Hematopoietic multipotent progenitor cell treated with erythropoietin and hydrocortisone succinate and interleukin-3 and kit ligand, for 8 days (in vitro differentiated cells): ENCODE measurements at places on chromosomes 4 and X.

DNA sequence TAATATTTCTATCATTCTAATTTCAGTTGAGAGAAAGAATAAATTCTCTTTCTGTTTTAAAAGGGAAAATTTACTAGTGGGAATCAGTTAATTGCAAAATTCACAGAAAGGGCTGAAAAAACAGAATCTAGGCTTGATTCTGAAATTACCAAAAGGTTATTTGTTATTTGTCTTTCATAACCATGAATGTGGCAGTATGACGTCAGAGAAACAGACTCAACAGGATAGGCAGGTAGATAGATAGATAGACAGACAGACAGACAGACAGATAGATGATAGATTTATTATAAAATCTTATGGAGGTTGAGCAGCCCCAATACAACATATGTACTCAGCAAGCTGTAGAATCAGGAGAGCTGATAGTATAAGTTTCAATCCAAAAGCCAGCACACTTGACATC lies 311.0 kb downstream of the ADAM29 start:
- DNase-seq, result no peak

- DNase-seq, result no peak
Measured at GRCh38 chrX:86021652-86022289, 25.6 kb downstream of the CHM start.

DNA sequence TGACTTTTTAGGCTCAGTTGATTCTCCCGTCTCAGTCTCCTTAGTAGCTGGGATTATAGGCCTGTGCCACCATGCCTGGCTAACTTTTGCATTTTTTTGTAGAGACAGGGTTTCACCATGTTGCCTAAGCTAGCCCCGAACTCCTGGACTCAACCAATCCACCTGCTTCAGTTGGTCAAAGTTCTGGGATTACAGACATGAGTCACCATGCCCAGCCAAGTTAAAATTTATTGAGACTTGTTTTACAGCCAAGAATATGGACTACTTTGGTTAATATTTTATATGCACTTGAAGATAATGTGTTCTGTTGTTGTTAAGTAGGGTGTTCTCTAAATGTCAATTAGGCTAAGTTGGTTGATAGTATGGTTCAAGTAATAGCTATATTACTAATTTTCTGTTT lies 58.7 kb downstream of the CYTL1 start:
- no peak for DNase-seq

GRCh38 chr4:138727731-138728130 lies 287.9 kb upstream of the NOCT start:
- no peak for DNase-seq

DNA sequence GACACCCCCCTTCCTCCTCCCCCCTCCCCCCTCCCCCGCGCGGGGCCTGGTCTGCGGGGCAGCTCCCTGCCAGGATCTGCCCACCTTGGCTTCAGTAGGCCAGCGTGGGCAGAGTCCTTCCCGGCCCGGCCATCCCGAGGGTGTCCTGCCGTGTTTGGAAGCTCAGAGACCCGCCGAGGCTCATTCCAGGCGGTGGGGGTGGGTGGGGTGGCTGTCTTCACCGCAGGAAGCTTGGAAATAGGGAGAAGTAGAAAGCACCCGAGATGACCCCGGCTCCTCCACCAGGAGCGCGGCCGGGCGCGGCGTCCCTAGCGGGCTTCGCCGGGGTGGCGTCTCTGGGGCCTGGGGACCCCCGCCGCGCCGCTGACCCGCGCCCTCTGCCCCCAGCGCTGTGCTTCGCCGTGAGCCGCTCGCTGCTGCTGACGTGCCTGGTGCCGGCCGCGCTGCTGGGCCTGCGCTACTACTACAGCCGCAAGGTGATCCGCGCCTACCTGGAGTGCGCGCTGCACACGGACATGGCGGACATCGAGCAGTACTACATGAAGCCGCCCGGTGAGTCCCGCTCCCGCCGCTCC lies 1.6 kb downstream of the NAT8L start:
- DNase-seq, result no peak

- DNase-seq, result no peak
Measured at GRCh38 chr4:6426571-6427438, 45.6 kb downstream of the PPP2R2C start.

DNA sequence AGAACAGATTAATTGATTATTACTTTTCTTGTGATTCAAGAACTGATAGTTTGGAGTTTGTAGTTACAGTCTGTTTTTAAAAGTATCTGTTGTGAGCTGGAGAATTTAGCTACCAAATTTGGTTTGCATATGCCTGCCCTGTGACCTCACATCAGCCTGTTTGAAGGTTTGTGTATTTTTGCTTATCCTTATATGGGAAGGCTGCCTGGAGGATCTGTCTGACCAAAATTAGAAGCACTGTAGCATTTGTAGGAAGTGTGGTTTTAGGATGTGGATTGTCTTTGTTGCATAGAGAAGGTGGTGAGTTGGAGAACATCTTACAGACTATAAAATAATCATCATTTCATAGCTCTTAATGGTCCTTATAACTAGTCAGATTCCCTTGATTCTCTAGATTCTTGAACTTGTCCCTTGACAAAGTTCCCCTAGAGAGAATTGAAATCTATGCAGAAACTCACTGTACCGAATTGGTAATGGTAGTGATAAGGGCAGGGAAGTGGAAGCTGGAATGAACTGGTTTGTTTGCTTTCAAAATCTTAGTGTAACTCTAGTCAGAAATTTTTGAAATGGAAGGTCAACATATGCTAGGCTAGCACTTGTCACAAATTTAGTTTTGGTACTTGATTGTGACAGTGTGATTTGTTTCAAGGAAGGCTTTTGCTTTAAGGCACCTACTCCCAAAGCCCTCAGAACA lies 57.3 kb downstream of the SH3BGRL start:
- no peak for DNase-seq

DNA sequence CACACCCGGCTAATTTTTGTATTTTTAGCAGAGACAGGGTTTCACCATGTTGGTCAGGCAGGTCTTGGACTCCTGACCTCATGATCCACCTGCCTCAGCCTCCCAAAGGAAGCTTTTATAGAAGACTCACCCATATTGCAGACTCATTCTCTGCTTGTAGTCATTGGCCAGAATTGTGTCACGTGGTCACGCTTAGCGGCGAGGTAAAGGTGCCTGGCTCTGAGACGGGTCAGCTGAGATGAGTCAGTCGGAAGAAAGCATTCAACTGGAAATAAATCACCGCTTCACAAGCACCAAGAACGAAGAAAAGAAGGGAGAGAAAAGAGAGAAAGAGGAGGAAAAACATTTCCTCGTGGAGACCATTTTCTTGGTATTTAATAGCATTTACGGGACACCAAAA lies 218.8 kb upstream of the NOCT start:
- DNase-seq, result no peak

DNA sequence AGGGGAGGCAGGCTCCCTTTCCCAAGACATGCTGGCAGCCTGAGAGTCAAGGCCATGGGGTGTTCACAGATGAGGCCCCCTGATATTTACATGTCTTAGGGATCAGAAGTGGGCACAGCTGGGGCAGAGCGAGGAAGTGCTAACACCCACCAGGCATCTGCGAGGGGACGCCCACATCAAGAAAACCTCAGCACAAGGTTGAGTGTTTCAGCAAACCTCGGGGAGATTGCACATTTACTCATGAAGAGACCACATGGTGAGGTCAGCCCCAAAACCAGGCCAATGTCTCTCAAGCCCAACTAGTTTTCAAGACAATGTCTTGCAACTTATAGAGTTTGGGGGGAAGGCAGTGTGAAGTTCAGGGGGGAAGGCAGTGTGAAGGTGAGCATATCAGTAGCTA lies 55.2 kb downstream of the CLNK start:
- DNase-seq, result no peak

GRCh38 chr4:151600432-151600831 lies 160.4 kb downstream of the GATB start:
- DNase-seq, result no peak

DNA sequence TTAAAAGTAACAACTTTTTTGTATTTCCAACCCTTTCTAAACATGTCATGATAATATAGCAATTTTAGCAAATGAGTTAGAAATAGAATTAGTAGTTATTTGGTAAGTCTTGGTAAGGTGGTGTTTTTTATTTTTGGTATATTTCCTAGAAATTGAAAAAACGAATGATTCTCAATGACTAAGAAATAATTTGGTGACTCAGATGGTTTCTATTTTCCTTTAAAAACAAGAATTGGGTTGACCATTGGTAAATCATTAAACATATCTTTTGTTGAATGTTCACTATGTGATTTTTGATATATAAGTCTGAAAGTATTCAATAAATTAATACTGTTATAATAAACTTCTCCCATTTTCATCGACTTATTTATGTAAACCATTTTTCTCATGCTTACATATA lies 206.2 kb upstream of the BANK1 start:
- no peak for DNase-seq

DNA sequence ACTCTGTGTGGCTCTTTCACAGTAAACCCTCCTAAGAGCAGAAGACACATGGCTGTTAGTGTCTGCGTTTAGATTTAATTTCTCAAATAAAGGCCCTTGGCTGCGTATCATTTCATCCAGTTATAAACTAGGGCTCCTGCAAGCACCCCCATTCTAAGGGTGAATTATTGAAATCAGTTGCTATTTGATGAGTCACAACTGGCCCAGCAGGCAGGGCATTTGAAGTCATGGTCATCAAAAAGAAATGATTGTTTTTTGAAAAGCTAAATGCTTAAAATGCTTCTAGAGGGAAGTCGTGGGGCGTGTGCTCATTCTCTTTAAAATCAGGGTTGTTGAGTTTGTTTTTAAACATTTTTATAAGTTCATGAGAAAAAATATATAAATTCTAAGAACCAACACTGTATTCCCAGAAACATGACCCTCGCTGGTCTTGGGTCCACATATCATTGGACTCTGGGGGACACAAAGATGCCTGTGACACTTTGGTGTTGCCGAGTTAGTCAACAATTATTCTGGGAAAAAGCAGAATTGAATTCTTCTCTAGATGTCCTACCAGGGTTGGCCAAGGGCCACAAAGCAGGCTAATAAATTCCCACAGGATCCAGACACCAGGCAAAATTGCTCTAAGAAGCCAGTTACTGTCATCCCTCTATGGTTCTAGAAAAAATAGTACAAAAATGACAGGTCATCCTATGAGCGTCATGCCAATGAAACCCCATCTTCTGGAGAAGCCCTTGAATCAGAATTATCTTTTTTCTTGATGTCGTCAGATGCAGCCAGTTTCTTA lies 99.5 kb upstream of the MYOZ2 start:
- DNase-seq, result no peak

DNA sequence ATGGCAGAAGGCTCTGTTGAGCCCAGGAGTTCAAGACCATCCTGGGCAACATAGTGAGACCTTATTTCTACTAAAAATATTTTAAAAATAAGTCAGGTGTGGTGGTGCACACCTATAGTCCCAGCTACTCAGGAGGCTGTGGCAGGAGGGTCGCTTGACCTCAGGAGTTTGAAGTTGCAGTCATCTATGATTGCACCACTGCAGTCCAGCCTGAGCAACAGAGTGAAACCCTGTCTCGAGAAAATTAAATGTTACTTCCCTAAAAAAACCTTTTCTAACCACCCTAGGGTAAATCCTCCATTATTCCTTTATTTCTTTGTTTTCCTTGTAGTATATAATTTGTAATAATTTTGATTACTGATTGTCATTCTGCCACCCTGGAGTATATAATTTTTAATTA lies 7.9 kb downstream of the FAM200B start:
- no peak for DNase-seq

GRCh38 chr4:90960840-90961239 lies 833.6 kb downstream of the CCSER1 start:
- no peak for DNase-seq

- no peak for DNase-seq
Measured at GRCh38 chrX:38669428-38669827, 108.1 kb downstream of the TSPAN7 start.

DNA sequence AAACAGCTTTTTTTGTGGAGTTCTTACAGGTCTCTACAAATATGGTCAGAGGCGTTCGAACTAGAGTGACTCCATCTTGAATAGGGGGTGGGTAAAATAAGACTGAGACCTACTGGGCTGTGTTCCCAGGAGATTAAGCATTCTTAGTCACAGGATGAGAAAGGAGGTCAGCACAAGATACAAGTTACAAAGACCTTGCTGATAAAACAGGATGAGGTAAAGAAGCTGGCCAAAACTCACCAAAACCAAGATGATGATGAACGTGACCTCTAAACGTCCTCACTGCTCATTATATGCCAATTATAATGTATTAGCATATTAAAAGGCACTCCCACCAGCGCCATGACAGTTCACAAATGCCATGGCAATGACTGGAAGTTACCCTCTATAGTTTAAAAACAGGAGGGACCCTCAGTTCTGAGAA lies 42.8 kb upstream of the SPP1 start:
- no peak for DNase-seq

- no peak for DNase-seq
Measured at GRCh38 chr4:14289708-14290107, 662.2 kb upstream of the BOD1L1 start.

DNA sequence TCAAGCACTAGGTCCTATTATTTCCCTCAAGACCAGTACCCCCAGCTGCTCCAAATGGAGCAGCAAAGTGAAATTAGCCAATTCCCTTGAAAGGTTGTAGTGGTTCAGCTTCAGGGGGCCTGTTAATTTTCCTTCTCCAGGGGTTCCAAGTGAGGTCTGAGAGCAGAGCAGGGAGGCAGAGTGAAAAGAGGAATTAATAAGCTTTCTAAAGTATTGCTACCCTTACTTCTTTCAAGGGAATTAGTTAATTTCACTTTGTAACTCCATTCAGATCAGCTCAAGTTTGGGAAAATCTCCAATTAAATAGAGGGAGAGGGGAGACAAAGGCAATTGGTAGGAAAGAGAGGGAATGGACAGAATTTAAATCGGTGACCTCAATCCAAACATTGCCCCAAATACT lies 78.7 kb upstream of the SLC7A11 start:
- DNase-seq, result no peak

GRCh38 chr4:57193209-57193810 lies 83.1 kb upstream of the IGFBP7 start:
- DNase-seq, result no peak

GRCh38 chr4:89108091-89108490 lies 3.2 kb upstream of the TIGD2 start:
- DNase-seq, result no peak

GRCh38 chr4:148790246-148790645 lies 348.0 kb upstream of the NR3C2 start:
- no peak for DNase-seq

GRCh38 chr4:74752798-74753197 lies 41.5 kb downstream of the BTC start:
- no peak for DNase-seq

DNA sequence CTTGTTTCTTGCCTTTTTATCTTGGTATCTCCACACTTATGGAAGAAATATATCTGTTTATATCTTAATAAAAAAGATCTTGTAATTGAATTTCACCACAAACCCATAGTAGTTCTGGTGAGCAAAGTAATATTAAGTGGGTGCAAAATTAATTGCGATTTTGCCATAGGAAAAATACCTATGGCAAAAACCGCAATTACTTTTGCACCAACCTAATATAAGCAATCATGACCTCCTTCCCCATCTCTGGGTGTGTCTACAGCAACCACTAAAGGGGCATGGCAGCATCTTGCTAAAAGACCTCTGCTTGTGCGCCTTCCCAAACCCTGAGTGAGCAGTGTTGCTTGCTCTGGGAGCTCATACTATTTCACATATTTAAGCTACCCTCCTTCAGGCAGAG lies 124.2 kb upstream of the GUCY1A1 start:
- DNase-seq, result no peak

GRCh38 chr4:184728858-184729257 lies 5.0 kb downstream of the CENPU start:
- no peak for DNase-seq

- peak; percentile 70 for DNase-seq
Measured at GRCh38 chrX:79259073-79259689, 108.0 kb downstream of the ITM2A start.
